ENCODE measurements at places on chromosomes 1 and 21. TPM values are rescaled to one million over a fixed set of nuclear protein-coding genes. Genes with fewer than 3 reads are reported as not detected.

CFHR4 gene
- not detected for total RNA-seq

- DNase-seq: no peak
Measured at GRCh38 chr1:38746941-38747600, 112.5 kb downstream of the RRAGC start.

GRCh38 chr1:21935891-21936365 is 1.2 kb downstream of the HSPG2 start:
- no peak for DNase-seq

GRCh38 chr21:37644636-37645035 is 271.6 kb downstream of the KCNJ6 start:
- DNase-seq: no peak

GRCh38 chr1:66350001-66350547 is 183.9 kb upstream of the SGIP1 start:
- no peak for DNase-seq

DNA sequence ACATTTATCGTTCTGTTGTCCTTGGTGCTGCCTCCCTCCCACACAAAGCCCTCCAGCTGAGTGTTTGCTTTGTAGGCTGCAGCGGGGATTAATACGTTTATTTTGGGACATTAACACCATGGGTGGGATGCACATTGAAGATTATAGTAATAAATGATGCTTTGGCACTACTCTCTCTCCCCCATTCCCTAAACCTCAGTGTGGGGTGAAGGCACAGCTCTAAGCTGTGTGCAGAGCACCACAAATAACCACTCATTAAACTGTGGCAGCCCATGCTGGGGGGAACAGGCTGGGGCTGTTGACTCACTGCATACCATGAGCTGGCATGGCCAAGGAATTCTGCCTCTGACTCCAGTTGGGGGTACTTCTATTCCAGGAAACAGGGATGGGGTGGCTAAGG is 7.7 kb downstream of the PCP4L1 start:
- DNase-seq: no peak

- no peak for DNase-seq
Measured at GRCh38 chr1:68043443-68044090, 6.9 kb downstream of the DIRAS3 start.

DNA sequence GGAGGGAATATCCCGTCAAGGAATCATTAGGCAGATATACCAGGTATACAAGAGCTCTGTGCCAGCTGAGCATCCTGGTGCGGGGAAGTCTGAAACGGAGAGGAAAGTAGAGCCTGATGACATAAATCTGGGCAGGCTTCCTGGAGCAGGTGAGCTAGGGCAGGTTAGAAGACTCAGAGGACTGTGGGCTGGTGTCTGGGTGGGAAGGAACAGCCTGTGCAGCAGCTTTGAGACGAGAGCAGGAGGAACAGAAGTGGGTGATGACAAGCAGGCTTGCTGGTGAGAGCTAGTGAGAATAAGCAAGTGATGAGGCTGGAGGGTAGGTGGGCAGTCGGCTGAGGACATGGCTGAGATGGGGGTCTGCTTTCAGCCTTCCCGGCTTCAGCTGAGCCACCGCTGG is 6.7 kb downstream of the CELSR2 start:
- no peak for DNase-seq
